Cortex of kidney (tissue), 1 donor: ENCODE measurements at places on chromosomes 4 and X.

DNA sequence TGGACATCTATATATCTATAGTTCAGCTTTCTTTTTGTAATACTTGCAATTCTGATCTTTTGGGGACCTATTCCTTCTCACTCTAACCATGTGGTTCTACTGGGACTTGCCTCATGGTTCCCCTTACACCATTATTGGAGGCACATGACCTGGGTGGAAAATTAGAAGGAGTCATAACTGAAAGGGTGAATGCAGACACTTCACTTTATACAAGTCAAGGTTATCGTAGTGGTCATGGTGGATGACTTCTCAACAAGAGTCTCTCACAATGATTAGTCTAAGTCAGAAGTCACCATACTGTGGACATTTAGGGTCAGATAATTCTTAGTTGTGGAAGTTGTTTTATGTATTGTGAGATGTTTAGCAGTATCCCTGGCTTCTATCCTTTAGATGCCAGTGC lies 10.5 kb upstream of the EIF4E start:
- DNase-seq = no peak

- no peak for DNase-seq
Observed at GRCh38 chr4:83221897-83222441, 62.6 kb downstream of the COQ2 start.

DNA sequence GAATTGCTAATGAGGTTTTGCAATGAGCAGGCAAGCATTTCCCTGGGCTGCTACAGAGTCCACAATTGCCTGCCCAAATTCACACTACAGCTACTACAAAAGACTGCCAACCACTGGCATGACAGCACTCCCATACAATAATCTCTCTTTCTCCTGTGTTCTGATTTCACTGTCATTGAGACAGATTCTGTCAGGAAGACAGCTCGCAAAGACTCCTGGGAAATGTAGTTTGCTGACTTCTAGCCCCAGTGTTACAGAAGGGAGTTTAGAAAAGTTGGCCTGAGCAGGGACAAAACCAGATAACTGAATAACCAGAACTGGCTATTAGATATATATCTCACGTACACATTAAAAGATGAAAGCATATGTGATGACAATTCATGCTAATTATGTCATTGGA lies 1231.3 kb upstream of the PRKX start:
- no peak for DNase-seq

GRCh38 chr4:47432749-47433148 lies 30.8 kb downstream of the COMMD8 start:
- no peak for DNase-seq

DNA sequence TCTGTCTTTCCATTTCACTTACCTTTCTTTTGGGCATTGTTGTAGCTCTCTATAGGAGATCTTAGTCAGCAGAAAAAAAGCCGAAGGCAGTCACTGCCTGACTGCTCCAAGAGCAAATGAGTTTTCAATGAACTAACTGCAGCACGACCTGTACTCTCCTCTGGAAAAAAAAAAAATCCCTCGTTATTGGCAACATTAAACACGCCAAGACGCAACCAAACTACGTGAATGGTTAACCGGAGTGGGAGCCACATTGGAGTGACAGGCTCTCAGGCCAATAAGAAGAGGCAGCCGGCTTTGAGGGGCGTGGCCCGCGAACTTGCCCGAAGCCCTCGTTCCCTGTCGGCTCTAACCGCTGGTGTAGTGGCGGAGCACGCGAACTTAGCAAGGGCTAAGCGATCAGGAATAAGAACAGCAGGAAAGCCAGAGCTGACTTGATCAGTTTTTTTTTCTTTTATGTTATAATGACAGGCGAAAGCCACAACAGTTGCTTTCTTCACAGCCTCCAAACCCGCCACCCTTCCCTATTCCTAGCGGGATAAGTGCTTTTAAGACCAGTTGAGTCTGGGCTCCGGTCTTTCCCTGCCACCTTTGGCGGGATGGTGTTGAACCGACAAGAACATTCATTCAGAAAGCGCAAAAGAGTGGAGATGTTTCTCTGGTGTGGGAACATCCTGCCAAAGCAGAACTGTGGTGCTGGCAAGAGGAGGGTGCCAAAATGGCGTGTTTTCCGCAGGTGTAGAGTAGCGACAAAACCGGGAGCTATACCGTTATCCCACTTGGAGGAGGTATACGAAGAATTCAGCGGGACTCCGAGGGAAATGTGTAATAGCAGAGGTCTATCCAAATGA lies 80.0 kb downstream of the HMGN5 start:
- DNase-seq = no peak

- no peak for DNase-seq
Observed at GRCh38 chr4:98399915-98400314, 138.7 kb downstream of the RAP1GDS1 start.

GRCh38 chr4:6449746-6450369 lies 22.6 kb downstream of the PPP2R2C start:
- no peak for DNase-seq

GRCh38 chr4:138602664-138603063 lies 360.5 kb upstream of the SLC7A11 start:
- no peak for DNase-seq

DNA sequence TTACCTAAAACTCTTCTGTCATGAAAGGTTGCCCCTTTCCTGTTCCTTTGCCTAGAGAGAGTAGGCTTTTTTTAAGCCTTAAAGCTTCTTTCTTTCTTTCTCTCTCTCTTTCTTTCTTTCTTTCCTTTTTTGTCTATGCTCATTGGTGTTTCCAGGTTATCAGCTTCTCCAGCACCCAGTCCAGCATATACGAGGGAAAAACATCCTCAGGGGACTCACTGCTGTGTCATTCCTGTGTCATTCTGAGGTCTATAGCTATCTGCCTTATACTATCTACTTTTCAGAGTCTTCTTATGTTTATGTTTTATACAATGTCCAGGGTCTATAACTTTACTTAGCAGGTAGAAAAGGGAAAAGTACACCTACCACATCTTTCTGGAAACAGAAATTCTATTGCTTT lies 10.5 kb upstream of the USP27X start:
- no peak for DNase-seq
